Transverse colon (tissue), 4 donors: ENCODE measurements at places on chromosomes 7 and 10. TPM values are rescaled to one million over a fixed set of nuclear protein-coding genes. Genes with fewer than 3 reads are reported as not detected.

ANK3 gene
- 230 TPM for total RNA-seq

FOXP2 gene
- total RNA-seq: 44.9 TPM

PIP gene
- not detected for total RNA-seq

TSPAN14 gene
- total RNA-seq: 55.6 TPM

CCNJ gene
- total RNA-seq: 5.2 TPM

MYH16 gene
- not detected for total RNA-seq

BUD23 gene
- total RNA-seq: 31.1 TPM

SLC4A2 gene
- total RNA-seq: 464 TPM

AEBP1 gene
- total RNA-seq: 33.9 TPM

ALOX5 gene
- 19.4 TPM for total RNA-seq

GRCh38 chr7:14822481-14822854, 80.1 kb downstream of the DGKB start:
- no peak for DNase-seq

GRCh38 chr7:73701357-73701995, 18.0 kb downstream of the STX1A start:
- DNase-seq: peak; percentile 62

DNA sequence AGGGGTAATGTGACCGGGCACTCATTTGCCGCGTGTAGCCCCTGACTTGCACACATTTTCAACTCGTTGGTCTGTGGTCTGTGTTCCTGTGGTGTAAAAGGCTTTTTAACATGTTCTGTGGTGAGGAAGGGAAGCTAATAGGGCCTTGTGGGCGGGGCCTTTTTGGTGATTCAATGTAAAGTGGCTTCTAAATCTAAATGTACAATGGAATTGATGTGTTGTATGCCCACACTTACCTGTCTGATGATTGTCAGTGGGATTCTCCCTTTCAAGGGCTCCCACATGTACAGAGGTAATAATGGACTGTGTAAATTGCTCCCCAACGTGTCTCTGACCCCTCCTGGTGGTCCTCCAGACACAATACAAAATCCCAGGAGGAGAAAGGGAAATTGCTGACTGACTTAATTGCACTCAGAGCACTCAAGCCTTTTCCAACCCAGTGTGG, 43.1 kb upstream of the GATAD1 start:
- no peak for DNase-seq

DNA sequence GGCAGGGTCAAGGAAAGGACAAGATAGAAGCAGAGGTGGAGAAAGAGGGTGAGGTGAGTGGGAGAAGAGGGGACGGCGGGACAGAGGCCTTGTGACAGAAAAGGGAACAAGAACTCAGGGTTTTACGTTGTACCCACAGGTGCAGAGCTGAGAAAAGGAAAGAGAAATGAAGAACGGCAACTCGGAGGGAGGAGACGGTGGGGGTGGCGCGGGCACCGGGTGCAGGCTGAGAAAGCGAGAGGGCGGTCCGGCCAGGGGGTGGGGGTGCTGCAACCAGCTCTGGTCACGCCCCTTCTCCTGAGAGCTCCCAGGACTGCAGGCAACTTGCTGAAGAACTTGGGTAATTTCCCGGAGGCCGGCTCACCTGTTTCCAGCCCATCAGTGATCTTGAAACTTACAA, 65.3 kb downstream of the CARD11 start:
- peak; percentile 85 for DNase-seq

DNA sequence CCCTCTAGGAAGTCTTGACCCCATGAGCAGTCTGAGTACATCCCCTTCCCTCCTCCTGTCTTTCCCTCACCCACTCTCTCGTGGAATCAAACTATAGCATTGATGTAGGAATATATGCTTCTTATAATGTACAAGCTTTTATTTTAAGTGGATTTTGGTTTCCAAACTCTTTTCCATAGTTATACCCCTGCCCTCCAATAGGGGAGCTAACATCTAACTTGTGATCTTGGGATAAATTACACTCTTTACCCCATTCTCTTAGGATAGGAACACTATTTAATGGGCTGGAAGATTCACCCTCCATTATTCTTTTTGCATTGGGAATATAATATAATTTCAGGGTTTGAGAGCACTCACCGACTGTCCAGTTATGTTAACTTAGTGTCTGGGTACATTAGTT, 465.9 kb downstream of the GATA3 start:
- no peak for DNase-seq

GRCh38 chr7:147833970-147834369, 756.6 kb upstream of the C7orf33 start:
- DNase-seq: no peak

DNA sequence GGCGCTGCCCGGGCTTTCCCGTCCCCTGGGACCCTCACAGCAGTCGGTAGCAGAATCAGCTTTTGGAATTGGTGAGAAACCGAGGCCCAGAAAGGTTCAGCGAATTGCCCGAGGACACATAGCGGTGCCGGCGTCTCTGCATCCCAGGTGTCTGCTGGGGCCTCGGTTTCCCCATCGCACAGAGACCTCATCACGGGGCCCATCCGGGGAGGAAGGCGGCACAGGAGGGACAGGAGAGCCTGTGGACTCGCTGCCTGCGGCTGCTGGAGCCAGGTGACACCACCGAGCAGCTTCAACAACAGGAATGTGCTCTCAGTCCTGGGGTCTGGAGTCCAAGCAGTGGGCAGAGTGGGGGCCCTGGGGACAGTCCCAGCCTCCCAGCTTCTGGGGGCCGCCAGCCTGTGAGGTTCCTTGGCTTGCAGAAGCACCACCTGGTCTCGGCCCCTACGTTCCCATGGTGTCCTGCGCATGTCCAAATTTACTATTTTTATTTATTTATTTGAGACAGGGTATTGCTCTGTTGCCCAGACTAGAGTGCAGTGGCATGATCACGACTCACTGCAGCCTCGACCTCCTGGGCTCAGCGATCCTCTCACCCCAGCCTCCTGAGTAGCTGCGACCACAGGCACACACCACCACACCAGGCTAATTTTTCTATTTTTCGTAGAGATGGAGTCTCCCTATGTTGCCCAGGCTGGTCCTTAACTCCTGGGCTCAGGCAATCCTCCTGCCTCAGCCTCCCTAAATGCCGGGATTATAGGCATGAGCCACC, 539 bp upstream of the COX19 start:
- DNase-seq: no peak

DNA sequence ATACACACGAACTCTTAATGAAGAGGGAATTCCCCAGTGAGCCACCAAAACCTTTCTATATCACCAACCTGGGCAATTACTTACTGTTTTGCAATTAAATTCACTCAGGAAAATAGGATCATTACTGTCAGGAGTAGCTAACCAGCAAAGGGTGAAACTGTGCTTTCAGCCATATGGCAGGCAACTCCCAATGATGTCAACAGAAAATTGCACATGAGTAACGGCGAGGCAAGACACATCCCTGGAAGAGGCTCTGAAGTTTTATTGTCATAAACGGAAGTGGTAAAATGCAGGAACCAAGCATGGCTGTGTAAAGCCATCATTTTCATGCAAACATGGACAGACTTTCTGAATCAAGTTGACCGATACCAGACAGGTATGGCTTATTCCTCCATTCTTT, 548.9 kb upstream of the AUTS2 start:
- no peak for DNase-seq

DNA sequence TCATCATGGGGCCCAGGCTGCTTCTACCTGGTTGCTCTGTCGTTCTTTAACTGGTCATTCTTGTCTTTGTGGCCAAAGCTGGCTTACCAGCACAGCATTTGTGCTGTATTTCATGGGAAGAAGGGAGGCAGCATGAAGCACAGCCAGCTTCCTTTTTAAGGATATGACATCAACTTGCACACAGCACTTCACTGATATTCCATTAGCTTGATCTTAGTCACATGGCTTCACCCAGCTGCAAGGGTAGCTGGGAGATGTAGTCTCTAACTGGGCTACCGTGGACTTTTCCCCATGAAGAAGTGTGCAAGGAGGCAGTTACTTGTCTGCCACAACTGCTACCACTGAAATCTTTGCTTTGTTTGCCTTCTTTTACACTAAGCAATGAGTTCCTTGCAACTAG, 525.2 kb downstream of the LRMDA start:
- no peak for DNase-seq

GRCh38 chr7:68977385-68978055, 620.8 kb upstream of the AUTS2 start:
- DNase-seq: no peak

- DNase-seq: no peak
Measured at GRCh38 chr10:125886914-125887512, 5.9 kb upstream of the DHX32 start.

DNA sequence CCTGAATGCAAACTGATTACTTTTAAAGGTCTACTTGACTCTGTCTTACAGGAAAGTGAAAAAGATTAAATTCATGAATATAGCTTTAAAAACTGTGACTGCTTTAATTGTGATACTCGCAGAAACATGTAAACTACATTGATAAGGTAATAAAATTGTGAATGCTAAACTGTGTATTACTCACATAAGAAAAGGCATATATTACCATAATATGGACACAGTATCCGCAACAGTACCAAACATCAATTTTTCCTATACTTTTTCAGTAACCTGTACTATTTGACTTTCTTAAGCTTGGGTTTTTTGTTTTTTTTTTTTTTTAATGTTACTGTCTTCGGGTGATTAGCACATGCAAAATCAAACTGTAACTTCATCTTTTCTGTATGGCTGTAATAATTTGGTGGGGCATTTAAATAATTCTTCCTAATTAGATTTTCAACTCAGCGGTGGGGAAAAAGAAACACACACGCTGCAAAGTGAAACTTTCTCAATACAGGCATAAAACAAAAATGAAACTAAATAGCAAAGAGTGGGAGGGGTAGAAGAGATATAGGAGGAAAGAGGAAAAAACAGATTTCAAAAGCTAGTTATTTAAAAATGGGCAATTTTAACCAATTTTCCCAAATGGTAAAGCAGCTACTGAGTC, 23.2 kb downstream of the NT5C3A start:
- DNase-seq: no peak

GRCh38 chr10:32985341-32985764, 27.3 kb upstream of the ITGB1 start:
- DNase-seq: no peak

- no peak for DNase-seq
Measured at GRCh38 chr7:108442039-108442568, 14.1 kb downstream of the NRCAM start.

- peak; percentile 90 for DNase-seq
Measured at GRCh38 chr7:151062399-151063211, 3.2 kb downstream of the SLC4A2 start.

GRCh38 chr7:138980563-138981291, 462 bp downstream of the KIAA1549 start:
- DNase-seq: no peak

DNA sequence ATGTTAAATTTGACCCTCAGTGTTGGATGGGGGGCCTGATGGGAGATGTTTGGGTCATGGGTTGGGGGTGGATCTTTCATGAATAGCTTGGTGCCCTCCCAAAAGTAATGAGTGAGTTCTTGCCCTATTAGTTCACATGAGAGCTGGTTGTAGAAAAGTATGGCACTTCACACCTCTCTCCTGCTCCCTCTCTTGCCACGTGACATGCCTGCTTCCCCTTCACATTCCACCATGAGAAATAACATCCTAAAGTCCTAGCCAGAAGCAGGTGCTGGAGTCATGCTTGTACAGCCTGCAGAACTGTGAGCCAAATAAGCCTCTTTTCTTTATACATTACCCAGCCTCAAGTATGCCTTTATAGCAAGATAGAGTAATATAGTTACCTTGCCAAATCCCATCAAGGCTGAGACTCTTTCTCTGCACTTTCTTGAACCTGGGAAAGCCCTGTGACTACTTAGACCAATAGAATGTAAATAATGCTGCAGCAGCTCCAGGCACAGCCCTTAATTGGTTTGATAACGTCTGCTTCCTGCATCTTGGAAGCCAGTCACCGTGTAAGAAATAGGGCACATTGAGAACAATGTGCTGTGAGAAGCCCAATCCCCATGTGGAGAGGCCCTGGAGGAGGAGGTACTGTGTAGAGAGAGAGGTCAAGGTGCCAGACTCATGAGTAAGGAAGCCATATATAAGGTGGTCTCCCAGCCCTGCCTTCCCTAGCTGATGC, 88.0 kb upstream of the NAMPT start:
- no peak for DNase-seq

- DNase-seq: no peak
Measured at GRCh38 chr10:26029858-26030257, 95.8 kb downstream of the MYO3A start.

DNA sequence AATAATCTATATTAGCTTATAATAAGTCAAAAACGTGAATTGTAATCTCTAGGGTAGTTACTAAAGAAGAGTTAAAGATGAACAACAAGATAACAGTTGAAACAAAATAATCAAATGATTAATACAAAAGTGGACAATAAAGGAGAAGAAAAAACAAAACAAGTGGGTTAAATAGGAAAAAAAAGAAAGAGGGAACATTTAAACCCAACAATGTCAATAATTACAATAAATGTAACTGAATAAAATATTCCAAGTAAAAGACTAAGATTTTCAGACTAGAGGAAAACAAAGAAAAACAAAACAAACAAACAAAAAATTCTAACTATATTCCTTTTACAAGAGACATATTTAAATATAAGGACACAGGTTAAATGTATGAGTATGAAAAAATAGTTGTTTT, 38.0 kb upstream of the ZEB1 start:
- DNase-seq: no peak

DNA sequence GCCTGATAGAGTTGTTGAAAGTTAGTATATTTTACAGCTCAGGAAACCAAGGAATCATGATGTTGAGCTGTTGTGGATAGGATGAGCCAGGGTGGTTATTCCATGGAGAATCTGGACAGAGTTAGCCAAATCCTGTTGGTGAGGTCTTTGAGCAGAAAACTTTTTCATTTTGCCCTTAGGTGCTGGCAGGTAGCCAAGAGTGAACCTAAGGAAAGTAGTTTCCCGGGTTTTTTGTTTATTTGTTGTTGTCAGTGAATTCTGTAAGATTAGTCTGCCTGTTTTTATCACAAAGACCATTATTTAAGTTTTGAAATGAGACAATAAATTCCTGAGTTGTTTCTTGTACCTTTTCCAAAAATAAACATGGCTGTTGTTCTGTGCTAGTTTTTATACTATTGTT, 61.0 kb downstream of the GALNT11 start:
- DNase-seq: no peak

DNA sequence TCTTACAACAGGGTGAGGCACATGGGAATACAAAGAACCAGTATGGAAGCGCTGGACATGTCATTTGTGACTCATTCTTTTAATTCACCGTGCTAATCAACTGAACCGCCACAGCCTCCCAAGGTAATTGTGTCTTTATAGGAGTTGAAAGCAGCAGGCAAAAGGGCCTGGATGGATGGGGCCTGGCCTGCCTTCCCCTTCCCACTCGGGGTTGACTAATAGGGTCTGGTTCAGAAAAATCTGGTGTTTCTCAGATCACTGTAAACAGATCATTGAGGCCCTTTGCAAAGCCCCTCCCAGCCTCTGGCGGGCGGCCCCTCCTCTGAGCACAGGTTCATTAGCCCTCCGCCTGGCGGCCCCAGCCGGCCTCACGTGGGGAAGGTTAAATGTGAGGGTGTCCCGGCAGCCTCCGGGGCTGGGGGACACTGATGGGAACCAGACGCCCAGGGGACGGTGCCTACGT, 100.8 kb downstream of the EBF3 start:
- DNase-seq: no peak

DNA sequence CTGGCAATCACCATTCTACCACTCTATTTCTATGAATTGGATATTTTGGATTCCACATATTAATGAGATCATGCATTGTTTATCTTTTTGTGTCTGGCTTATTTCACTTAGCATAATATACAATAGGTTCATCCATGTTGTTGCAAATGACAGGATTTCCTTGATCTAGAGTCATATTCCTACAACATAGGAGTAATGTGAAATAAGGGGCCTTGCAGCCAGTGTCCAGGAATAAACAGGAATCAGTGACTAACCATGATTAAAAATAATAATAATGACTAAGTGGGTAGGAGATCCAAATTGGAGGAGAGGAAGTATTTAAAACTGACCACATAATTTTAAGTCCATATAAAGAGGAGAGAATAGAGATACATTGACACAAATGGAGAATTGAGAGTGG, 49.9 kb downstream of the SCIN start:
- DNase-seq: no peak
